ENCODE measurements at places on chromosomes 12 and 14. TPM values are rescaled to one million over a fixed set of nuclear protein-coding genes. Genes with fewer than 3 reads are reported as not detected.

GRCh38 chr14:102200690-102201352, 61.1 kb downstream of the WDR20 start:
- H3K4me3 ChIP-seq = no peak overlapping the region
- no peak for DNase-seq
- no peaks in the 10 kb centered on the region for H3K27me3 ChIP-seq
- peaks cover 2% of the 10 kb centered on the region for H3K36me3 ChIP-seq

GRCh38 chr14:99326041-99326710, 54.2 kb upstream of the BCL11B start:
- H3K36me3 ChIP-seq = no peaks in the 10 kb centered on the region
- no peak for DNase-seq
- no peaks in the 10 kb centered on the region for H3K27me3 ChIP-seq

DNA sequence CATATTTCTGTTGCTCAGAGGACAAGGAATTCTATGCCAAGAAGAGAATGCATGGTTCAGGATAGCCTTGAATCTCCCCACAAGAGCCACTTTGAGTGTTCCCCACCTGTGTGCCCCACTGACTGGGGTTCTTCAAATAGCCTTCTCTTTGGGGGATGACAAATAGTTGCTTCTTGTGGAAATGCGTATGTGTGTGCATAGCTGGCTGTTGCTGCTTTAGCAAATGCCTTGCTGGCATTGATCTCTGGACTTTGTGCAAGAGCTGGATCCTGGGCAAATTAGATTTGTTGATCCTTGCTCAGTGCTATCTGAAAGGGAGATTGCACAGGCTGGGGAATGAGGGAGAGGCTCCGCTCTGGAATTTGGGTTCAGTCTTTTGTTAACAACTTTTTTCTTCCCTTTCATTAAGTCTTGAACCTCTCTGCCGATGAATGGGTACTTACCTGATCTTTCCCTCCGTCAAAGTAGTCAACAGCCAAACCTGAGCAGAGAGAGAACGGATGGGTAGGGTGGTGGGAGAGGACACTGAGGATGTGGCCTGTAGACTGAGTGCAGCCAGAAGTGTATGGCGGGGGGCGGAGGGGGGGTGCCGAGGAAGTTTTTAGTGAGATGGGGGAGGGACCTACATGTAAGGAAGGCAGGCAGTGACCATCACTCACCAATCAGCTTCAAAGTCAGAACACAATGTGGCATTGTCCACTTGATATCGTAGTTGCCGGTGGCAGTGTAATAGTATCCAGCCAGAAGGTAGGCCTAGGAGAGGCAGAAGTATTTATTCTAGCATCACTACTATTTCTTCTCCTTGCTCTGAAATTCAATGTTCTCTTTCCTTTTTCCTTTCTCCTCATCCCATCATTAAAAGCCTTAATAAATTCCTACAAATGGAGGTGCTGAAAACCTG, 10.7 kb downstream of the EMG1 start:
- H3K27ac ChIP-seq = no peak overlapping the region
- peaks cover 20% of the 10 kb centered on the region for H3K36me3 ChIP-seq

DNA sequence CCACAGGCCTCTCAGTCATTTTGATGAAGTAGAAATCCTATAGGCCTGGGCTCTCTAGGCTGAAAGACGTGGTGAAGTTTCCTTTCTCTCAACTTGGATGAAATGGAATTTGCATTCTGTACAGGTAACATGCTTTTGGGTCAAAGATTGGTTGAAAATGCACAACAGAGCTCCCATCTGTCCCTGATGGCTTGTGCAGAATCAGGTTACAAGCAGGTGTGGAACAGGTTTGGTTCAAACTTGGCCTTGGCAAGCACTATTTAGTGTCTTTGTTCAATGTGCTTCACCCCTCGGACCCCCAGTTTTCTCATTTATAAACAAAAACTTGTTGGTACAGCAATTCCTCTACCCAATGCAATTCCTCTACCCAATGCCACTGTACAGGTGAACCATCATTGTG, 1493.0 kb downstream of the AACS start:
- H3K4me3 ChIP-seq = no peak overlapping the region
- DNase-seq = peak; percentile 7
- H3K27ac ChIP-seq = no peak overlapping the region
- H3K36me3 ChIP-seq = no peaks in the 10 kb centered on the region
- H3K4me1 ChIP-seq = peaks cover 27% of the 10 kb centered on the region

DNA sequence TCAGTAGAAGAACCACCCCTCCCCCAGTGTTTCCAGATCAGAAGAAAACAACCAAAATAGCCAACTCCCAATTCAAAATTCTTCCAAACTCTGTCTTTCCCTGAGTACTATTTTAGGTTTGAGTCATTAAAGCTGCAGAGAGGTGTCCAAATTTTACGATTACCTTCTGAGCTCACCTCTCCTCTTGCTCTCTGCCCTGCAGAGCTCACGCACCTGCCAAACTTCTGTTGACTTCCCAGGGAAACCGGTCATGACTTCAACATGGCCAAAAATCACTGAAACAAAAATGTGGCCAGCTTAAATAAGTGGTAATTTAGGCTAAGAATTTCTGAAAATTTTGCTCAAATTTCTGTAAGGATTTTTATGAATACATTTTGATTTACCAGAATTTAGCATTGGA, 70.9 kb upstream of the OTX2 start:
- no peaks in the 10 kb centered on the region for H3K4me1 ChIP-seq
- H3K27me3 ChIP-seq = no peaks in the 10 kb centered on the region
- H3K36me3 ChIP-seq = no peaks in the 10 kb centered on the region
- H3K27ac ChIP-seq = no peak overlapping the region

GRCh38 chr12:4934407-4935035, 24.8 kb downstream of the KCNA1 start:
- peaks cover 7% of the 10 kb centered on the region for H3K27me3 ChIP-seq
- H3K4me1 ChIP-seq = no peaks in the 10 kb centered on the region
- no peak for DNase-seq
- no peak overlapping the region for H3K27ac ChIP-seq
- no peaks in the 10 kb centered on the region for H3K36me3 ChIP-seq
- no peak overlapping the region for H3K4me3 ChIP-seq

- no peaks in the 10 kb centered on the region for H3K27me3 ChIP-seq
- no peak for DNase-seq
- H3K4me3 ChIP-seq = no peak overlapping the region
- H3K27ac ChIP-seq = no peak overlapping the region
- peaks cover 13% of the 10 kb centered on the region for H3K4me1 ChIP-seq
- H3K36me3 ChIP-seq = no peaks in the 10 kb centered on the region
Measured at GRCh38 chr12:77599782-77600467, 230.8 kb upstream of the NAV3 start.

GRCh38 chr14:75242546-75243273, 35.9 kb upstream of the FOS start:
- H3K27me3 ChIP-seq = no peaks in the 10 kb centered on the region
- H3K27ac ChIP-seq = no peak overlapping the region
- no peaks in the 10 kb centered on the region for H3K36me3 ChIP-seq
- H3K4me3 ChIP-seq = no peak overlapping the region
- peaks cover 4% of the 10 kb centered on the region for H3K4me1 ChIP-seq
- no peak for DNase-seq

DNA sequence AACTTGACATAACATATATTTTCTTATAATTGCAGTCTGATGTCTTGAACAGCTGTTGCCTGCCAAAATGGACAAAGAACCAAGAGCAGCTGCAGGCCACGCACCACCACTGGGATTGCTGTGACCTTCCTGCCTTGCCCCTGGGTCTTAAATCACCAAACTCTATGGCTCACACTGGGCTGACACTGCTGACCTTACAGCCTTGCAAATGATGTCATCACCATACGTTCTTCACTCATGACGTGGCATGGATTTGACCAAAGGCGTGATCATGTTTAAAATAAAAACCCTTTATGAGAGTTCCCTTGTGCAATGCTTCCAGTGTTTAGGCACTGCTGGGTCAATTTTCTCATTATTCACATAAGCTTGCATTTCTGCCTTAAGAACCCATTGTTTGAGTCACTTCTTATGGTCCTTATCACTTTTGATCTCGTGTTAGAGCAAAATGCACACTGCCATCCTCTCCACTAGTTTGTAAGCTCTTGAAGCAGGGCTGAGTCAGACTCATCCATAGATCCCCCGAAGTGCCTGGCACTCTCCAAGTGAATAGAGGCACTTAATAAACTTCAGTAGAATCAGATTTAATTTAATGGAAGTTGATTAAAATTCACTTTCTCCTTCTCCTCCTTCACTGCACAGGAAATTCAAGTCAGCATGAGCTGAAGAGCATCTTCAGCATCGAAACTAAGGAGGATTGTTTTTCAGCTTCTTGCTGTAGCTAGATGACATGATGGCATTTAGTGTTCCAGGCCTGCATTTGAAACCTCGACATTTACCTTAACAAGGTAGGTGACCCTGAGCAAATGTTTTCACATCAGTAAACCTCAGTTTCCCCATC, 132.4 kb upstream of the PZP start:
- H3K36me3 ChIP-seq = no peaks in the 10 kb centered on the region
- no peak for DNase-seq
- no peak overlapping the region for H3K4me3 ChIP-seq
- H3K4me1 ChIP-seq = no peaks in the 10 kb centered on the region
- H3K27me3 ChIP-seq = no peaks in the 10 kb centered on the region

- no peaks in the 10 kb centered on the region for H3K27me3 ChIP-seq
- no peak overlapping the region for H3K27ac ChIP-seq
- no peak overlapping the region for H3K4me3 ChIP-seq
- DNase-seq = peak; percentile 44
- H3K36me3 ChIP-seq = no peaks in the 10 kb centered on the region
Measured at GRCh38 chr12:102300824-102301461, 103.3 kb upstream of the PMCH start.

DNA sequence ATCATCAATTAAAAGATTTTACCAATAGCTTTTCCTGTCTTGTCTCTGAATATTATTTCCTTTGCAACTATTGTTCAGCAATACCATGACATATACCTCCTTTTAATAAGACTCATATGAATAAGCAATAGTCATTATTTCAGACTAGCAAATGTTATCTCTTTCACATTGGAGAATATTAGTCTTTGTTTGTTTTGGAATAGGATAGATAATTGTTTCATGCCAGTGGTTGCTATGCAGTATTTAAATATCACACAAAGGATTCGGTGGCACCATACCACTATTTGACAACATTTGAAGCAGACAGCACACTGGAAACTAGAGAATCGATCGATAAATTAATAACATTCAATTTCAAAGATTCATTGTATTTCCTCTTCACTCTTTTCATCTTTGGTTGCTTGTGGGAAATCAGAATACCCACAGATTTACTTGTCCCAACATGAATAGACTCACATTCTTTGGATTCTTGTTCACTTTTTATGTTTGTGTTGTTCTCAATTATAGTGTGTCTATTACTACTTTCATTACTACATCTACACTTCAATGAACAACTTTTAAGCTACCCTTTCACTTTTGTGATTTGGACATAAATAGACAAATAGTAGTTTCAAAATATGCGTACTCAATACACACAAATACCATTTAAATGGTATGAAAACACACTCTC, 42.7 kb upstream of the TBPL2 start:
- DNase-seq = no peak
- no peaks in the 10 kb centered on the region for H3K27me3 ChIP-seq
- no peak overlapping the region for H3K4me3 ChIP-seq
- peaks cover 3% of the 10 kb centered on the region for H3K4me1 ChIP-seq
- H3K36me3 ChIP-seq = no peaks in the 10 kb centered on the region

- no peaks in the 10 kb centered on the region for H3K4me1 ChIP-seq
- no peak overlapping the region for H3K27ac ChIP-seq
- no peaks in the 10 kb centered on the region for H3K36me3 ChIP-seq
- H3K27me3 ChIP-seq = no peaks in the 10 kb centered on the region
- DNase-seq = peak; percentile 16
- H3K4me3 ChIP-seq = no peak overlapping the region
Measured at GRCh38 chr14:90087433-90087832, 25.6 kb downstream of the KCNK13 start.

GRCh38 chr14:102525219-102525928, 15.8 kb upstream of the ANKRD9 start:
- peak overlapping the region; percentile 41 for H3K4me3 ChIP-seq
- no peaks in the 10 kb centered on the region for H3K27me3 ChIP-seq
- peaks cover 9% of the 10 kb centered on the region for H3K4me1 ChIP-seq
- H3K27ac ChIP-seq = peak overlapping the region; percentile 80

DNA sequence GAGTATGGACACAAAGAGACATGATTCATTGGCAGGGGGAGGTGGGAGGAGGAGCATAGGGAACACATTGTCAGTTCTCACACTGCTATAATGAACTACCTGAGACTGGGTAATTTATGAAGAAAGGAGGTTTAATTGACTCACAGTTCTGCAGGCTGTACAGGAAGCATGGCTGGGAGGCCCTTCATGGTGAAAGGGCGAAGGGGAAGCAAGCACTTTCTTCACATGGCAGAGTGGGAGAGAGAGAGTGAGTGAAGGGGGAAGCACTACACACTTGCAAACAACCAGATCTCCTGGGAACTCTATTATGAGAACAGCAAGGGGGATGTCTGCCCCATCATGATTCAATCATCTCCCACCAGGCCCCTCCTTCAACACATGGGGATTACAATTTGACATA, 391.8 kb downstream of the BMP4 start:
- H3K27me3 ChIP-seq = no peaks in the 10 kb centered on the region
- H3K4me1 ChIP-seq = no peaks in the 10 kb centered on the region
- H3K27ac ChIP-seq = no peak overlapping the region
- no peaks in the 10 kb centered on the region for H3K36me3 ChIP-seq
- H3K4me3 ChIP-seq = no peak overlapping the region
- no peak for DNase-seq

Gene MTA1
- total RNA-seq = 92.6 TPM

Gene ACSM4
- total RNA-seq = not detected

Gene GARIN6
- total RNA-seq = not detected

Gene ARHGDIB
- 19.8 TPM for total RNA-seq

Gene LRRC43
- 2.3 TPM for total RNA-seq

Gene TSHR
- total RNA-seq = not detected

Gene ABCC9
- total RNA-seq = 12.2 TPM

Gene PTHLH
- 0.78 TPM for total RNA-seq

Gene MYF5
- not detected for total RNA-seq

Gene ANKRD33
- not detected for total RNA-seq

Gene BLTP3B
- total RNA-seq = 8.6 TPM

Measured in body of pancreas (tissue), 4 donors.